ENCODE measurements at places on chromosomes 7 and 10.
A peak's percentile ranks its signal among the peaks of the same experiment; 100 is the strongest.

GRCh38 chr10:24039897-24040296, 169.0 kb upstream of the KIAA1217 start:
- no peak for DNase-seq

GRCh38 chr10:126902157-126902556, 3.1 kb upstream of the DOCK1 start:
- no peak for DNase-seq

- no peak for DNase-seq
These were observed 319.0 kb downstream of the GRID1 start for GRCh38 chr10:86047588-86047987.

DNA sequence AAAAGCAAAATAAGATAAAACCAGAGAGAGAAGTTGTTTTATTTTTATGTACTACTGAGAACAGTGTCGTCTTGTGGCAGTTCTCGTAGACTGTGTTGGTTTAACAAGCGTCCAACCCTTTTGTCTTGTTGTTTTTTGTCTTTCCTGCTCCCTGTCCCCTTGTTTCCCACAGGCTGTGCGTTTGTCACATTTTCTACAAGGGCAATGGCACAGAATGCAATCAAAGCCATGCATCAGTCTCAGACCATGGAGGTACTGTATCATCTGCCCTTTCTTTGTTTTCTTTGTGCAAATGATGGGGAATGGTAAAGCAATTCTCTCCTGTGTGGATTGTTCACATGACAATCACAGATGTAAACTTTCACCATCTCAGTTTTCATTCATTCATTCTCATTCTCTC, 248.8 kb downstream of the CELF2 start:
- no peak for DNase-seq

DNA sequence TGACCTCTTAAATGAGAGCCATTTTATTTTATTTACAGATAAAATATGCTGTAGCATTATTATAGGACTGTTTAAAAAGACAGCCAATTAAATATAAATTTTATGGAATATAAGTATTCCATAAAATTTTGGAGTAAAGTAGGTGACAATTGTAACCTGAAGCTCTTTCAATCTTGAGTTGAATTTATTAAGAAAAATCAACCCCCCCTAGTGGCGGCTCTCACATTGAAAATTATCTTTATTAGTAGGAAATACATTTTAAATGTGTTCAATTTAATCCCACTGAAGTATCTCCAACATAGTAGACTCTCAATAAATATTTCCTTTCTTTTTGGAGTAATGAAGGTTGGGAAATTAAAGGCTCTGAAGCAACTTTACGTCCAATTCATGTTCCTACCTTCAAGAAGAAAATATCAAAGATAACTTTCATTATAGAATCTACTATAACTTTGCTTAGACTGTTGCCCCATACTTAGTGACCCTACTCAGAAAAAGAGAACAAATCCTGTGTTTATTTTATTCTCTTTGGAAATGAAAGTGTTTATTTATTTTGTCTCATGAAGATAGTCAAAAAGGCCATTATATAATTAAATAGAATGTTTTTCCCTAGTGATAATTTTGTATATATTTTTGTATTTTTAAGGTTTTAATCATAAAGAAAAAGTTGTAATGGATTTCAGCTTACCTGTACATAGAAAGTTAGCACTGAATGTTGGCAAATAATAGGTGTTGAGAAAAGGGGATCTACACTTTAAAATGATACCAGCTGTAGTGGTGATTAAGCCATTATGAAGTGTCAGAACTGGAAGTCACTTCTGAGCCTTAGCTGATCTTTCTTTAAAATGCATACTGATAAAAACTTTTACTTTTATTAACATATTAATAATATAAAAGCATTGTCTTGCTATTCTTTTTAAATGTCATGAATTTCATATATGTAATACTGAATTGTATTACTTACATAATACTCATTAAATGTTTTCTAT, 3.3 kb downstream of the AHR start:
- peak; percentile 27 for DNase-seq

DNA sequence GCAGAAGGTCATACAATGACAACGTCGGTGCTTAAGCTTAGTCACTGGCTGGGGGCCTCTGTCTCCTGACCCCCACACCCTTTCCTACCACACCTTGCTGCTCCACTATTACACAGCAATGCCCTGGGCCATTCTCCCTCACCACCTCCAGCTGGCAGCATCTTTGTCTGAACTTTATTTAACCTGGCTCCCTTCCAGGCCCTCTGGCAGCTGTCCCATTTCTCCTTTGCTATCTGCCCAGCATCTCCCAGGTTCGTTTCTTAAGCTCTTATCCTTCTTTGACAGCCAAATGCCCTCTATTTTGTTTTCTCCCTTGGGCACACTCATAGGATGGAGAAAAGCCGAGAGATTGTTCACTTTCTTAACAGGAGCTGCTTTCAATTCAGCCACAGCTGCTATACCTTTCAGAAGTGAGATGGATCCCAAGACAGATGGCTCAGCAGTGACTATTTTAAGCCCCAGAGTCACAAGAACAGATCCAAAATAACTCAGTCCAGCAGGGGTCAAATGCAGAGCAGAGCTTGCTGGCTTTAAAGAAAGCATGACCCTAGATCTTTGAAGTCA, 1277.1 kb upstream of the AUTS2 start:
- no peak for DNase-seq

DNA sequence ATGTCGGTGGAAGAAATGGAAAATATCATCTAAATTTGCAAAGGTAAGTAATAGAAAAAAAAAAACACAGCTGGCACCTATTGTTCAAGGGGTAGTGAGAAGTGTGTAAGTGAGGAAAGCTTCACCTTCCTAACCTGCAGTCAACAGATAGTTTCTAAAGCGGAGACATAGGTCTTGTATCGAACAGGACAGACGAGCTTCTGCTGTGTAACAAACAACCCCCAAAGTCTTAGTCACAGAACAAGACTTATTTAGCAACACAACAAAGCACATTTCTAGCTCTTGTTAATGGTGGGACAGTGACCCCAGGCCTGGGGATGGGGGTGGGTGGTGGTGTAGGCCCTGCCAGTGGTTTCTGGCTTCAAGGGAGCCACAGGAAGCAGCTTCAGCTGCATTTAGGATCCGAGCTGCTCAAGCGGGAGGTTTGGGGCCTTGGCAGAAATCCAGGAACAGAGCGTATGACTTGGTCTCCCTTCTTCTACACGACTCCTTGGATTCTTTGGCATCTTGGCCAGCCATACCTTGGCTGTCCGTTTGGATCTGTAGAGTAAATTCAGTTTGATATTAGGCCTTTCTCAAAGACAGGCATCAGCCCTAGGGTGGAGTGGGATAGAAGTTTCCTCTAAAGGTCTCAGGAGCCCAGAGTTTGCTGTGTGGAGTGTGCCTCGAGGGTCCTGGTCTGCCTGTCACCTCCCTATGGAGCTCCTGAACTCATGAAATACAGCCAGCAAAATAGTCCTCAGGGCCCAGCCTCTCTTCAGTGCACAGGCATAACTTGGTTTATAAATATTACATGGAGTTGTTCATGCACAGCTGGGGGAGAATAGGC, 56.9 kb upstream of the SHH start:
- no peak for DNase-seq

DNA sequence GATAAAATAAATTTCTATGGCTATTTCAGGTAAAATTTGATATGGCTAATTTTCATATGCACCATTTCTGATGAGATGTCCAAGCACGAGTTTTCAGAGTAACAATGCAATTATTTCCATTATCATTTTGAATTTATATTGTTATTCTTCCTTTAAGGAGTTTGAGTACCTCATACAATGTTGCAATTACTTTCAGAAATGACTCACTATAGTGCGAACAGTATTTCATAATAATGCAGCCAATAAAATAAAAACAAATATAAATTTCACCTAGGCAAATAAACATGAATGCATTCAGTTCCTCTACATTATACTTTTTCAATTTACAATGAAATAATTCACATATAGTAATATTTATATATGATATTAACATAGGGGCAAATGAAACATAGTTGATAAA, 78.8 kb upstream of the LRRN3 start:
- DNase-seq, result no peak

DNA sequence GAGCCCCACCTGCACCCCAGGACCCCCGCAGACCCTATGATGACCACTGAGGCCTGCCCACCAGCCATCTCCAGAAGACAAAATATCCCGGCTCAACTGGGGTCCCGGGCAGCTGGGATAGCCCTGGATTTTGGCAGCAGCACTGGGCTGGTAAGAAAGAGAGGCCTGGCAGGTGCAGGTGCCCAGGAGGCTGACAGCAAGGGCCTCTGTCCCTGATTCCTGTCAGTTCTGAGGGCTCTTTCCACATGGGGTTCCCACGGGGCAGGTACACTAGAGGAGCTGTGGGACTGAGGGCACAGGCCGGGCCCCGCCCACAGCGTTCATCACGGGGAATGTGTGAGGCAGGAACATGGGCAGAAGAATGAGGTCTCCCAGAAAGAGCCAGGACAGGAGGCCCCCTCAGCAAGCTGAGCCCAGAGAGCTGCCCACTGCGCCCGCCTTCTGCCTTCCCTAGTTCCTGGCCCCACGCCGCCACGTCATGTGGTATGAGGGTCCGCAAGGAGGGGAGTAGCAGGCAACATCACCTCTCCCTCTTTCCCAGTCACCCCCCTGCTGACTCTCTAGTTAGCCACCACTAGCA, 12.8 kb upstream of the NDST2 start:
- no peak for DNase-seq

DNA sequence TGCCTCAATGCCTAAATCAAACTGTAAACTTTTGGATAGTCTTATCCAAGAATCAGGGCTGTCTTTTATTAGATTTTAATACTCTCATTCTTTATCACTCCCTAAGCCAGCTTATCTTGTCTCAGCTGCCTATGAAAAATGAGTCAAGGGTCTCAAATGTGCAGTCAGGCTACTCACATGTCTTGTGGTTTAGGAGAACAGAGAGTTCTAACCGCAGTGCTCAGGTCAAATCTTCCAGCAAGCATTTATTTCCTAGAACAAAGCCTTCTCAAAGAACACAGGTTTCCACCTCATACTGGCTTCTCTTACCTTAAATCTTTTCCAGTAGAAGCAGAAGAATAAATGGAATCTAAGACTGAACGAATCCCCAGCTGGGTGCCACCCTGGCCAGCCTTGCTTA, 23.5 kb downstream of the HTR5A start:
- DNase-seq, result no peak

GRCh38 chr7:6556196-6556595, 4.9 kb upstream of the GRID2IP start:
- DNase-seq, result no peak

DNA sequence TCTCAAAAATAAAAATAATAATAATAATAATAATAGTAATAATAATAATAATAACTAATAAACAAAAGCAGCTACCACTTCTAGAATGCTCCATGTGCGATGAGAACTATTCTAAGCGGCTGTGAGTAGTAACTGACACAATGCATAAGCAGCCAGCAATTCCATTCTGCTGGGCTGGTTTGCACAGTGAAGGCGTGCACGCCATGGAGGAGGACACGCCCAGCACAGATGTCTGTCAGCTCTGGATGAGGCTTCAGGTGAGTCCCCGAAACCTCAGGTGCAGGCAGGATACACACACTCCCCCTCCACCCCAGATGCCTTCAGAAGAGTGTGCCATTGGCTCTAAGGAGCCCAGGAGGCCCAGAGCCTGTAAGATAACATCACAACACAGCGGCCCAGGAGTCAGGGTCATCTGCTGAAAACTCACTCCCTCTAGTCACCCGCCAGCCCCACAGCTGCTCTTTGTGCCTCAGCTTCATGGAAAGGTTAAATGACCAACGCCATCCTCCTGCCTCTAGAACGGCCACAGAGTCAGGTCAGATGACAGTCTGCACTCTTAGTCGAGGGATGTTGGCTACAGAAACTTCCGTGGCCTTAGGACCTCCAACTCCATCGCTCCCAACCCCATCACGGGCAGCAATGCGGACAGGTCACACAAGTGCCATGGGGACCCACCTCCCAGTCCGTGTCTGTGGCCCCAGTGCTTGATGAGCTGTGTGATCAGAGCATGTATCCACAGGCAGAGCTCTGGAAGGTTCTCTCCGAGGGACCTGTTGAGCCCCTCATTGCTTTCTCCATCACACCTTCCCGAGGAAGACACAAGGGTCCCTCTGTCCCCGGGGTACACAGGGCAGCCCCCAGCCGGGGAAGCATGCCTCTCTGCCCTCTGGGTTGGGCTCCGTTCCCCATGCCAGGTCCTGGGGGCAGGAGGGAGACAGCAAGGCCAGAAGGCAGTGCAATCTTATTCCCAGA, 103.9 kb downstream of the CTBP2 start:
- no peak for DNase-seq

DNA sequence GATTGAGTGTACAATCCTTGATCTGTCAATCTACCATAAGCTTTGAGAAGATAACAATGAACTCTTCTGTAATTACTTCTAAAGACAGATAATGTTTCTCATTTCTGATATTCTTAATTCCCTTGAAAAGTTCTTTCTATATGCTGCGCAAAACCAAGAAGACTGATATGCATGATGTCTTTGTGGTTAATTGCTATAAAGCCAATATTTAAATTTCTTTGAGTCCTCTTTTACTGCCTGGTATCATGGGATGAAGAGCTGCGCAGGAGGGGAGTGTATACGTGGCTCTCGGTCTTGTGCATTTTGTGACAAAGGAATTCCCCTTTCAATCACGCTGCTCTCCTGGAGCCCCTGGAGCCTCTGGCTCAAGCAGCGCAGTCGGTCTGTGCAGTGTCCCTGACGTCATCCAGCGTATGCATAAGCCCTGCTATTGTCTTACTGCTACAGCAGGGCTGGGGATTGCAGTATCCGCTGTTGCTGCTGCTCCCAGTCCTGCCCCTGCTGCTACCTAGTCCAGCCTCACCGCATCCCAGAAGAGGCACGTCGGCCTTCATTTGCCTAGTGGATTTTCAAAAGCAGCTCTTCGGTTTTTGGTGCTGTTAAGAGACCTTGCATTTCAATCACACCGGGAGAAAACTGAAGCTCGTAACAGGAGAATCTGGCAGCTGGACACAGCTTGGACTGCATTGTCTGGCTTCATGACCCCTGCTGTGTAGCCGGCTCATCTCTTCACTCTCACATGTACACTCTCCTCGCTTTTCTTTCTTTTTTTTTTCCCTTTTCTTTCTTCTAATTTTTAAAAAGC, 66.7 kb downstream of the ST7 start:
- no peak for DNase-seq

GRCh38 chr7:71793251-71793650, 618.9 kb downstream of the CALN1 start:
- DNase-seq, result no peak

DNA sequence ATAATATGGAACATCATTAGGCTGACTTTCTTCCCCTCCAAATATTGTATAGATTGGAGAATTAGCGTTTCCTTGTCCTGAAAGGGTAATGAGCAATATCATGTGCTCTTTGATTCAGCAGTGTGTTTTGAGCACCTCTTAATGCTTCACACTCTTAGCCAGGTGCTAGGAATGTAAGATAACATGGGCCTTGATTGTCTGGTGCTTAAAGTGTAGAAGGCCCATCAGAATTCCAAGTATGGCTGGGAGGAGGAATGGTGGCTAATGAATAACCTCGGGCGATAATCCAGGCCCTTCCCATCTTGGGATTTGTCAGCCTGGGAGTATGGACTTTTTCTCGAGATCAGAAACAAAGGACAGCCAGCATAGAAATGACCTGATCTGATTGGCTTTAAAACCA, 8.6 kb downstream of the TSPAN13 start:
- DNase-seq, result no peak

DNA sequence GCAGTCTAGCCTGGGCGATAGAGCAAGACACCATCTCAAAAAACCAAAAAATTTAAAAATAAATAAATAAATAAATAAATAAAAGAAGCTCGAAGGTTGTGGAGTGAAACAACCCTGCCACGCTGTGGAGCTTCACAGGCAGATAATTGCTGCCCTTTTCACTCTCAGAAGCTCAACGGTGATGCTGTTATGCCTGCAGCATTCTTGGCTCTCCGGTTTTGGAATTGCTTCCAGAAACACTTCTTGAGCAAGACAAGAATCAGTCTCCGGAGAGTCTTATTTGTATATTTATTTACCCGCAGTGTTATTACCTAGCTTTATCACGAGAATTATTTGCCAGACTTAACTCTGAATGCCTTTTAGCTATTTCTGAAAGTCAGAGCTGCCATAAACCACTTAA, 40.5 kb upstream of the UBE2H start:
- no peak for DNase-seq
